KG1 (cell line): ENCODE measurements at places on chromosomes 3 and 15.

GRCh38 chr15:23570486-23570885 is 5.0 kb downstream of the MKRN3 start:
- DNase-seq, result no peak

DNA sequence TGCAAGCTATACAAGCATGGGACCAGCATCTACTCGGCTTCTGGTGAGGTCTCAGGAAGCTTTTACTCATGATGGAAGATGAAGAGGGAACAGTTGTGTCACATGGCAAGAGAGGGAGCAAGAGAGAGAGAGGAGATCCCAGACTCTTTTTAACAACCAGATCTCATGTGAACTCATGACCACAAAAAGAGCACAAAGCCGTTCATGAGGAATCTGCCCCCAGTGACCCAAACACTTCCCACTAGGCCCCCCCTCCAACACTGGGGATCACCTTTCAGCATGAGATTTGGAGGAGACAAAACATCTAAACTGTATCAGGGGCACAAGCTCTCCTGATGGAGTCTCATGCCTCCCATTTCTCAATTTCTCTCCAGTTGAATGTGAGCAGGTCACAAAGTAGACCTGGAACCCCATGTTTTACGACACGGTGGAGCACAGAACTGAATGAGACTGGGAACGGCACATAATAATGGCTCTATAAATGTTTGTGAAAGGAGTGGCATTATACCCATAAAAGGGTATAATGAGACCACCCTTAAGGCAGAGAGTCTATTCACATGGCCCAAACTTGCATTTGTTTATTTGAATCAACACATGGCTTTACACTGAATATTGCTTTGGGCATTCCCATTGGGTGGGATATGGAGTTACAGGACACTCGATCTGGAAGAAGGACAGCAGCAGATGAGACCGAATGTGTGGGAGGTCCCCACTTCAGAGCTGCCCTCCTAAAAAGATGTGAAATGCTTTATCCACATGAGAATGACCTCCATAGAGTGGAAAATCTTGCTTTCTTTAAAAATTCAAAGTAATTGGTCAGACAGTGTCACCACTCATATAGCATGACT is 38.8 kb downstream of the IL16 start:
- DNase-seq, result no peak

- no peak for DNase-seq
Observed at GRCh38 chr3:182292591-182292990, 500.7 kb upstream of the ATP11B start.

DNA sequence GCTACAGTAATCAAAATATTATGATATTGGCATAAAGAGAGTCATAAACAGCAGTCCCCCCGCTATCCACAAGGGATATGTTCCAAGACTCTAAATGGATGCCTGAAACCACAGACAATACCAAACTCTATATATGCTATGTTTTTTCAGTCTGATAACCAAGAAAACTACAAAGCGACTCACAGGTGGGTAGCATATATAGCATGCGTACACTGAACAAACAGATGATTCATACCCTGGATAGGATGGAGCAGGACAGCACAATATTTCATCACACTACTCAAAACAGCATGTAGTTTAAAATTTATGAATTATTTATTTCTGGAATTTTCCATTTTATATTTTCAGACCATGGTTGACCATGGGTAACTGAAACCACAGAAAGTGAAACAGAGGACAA is 87.0 kb upstream of the PPP2R3A start:
- no peak for DNase-seq

DNA sequence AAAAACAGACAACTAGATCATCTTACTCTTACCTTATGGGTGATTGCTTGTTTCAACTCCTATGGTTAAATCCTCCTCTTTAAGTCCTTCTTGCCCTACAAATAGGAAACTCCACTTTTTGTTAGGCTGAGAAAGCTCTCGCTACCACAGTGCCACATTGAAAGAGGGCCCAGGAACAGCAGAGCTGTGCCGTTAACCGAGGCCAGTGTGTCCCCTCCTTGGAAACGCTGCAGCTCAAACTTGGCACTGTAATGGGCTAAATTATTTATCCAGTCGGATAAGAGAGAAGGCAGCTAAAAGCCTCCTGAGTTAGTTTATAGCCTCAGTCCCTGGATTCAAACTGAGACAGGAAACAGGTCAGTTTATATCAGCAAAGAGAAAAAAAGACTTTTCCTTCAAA is 46.1 kb downstream of the KBTBD12 start:
- no peak for DNase-seq
